ENCODE measurements at places on chromosomes 7 and 10.
A peak's percentile ranks its signal among the peaks of the same experiment; 100 is the strongest.

- DNase-seq: no peak
Observed at GRCh38 chr7:96084881-96085553, 236.9 kb downstream of the SLC25A13 start.

DNA sequence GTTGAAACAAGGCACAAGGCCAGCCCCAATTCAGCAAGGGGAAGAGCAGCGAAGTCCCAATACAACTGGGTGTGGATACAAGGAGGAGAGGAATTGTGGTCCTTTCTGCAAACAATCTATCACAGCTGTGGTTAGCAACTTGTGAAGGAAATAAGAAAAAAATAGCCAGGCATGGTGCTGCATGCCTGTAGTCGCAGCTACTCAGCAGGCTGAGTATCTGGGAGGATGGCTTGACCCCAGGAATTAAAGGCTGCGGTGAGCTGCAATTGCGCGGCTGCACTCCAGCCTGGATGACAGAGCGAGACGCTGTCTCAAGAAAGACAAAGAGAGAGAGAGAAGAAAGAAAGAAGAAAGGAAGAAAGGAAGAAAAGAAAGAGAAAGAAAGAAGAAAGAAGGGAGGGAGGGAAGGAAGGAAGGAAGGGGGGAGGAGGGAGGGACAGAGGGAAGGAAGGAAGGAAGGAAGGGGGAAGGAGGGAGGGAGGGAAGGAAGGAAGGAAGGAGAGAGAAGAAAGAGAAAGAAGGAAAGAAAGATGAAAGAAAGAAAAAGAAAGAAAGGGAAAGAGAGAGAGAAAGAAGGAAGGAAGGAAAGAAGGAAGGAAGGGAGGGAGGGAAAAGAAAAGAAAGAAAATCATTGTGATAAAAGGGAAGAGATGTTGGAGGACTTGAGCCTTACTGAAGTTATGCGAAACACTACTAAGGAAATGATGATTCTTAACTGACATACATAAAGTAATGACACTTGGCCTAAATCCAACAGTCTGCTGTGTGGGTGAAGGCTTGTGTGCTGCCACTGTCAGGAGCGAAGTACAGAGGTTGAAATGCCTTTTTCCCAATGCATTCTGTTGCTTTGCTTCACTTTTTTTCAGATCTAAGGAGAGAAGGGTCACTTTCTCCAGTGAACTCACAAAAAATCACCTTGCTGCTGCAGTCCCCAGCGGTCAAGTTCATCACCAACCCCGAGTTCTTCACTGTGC, 117.0 kb upstream of the STK17A start:
- DNase-seq: no peak

GRCh38 chr7:88306590-88307048, at the start of gene STEAP4:
STEAP4 (minus strand) TSS chr7:88306894; CDS start chr7:88284269, 22,625 bp downstream.
- DNase-seq: no peak

- no peak for DNase-seq
Observed at GRCh38 chr10:72011016-72011415, 46.8 kb downstream of the CHST3 start.

GRCh38 chr7:42685911-42686310, 226.0 kb downstream of the C7orf25 start:
- DNase-seq: no peak

DNA sequence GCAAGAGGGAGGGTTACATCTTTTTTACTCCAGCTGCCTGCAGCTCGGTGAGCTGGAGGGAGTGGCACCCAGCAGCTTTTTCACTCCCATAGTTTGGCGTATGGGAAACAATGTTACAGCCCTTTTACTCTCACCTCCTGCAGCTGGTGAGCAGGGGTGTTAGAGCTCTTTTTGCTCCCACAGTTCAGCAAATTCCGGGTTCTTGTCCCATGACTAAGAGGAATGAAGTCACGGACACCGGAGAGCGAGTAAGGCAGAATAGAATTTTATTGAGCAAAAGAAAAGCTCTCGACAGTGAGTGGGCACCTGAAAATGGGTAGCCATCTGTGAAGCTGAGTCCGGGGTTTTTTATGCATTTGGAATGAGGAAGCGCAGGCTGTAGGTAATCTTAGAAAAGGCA, 446.6 kb downstream of the GFRA1 start:
- no peak for DNase-seq

DNA sequence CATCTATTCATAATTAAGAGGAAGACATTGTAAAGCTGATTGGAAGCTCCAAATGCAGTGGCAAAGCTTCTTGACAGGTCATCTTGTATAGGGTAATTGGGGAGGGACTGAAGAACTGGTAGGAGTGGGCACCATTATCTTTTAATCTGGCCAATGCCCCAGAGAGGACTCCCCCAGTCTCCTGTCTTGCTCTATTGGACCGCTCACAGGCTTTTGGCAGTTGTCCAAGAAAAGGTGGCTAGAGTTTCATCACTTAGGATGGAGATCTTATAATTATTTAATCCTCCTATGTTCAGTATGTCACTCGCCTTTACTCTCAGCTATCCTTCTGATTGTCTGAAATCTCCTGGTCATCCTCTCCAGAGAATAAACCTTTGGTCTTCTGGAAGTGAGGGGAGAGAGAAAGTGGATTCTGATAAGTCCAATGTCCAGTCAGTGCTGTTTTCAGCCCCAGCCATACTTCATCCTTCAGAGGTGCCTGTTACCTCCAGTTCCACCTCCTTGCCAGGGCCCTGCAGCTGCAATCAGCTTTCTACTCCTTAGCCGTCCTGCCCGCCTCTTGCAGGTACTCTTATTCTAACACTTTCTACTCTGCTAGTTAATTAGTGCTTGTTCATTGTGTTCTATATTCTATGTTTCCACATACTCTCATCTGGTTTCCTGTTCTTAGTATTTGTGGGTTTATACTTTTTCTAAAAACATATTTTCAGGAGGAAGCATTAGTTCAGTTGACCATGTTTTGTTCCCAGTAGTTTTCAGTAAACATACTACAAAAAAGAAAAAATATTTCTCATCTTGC, 241.6 kb downstream of the NSUN6 start:
- DNase-seq: no peak

DNA sequence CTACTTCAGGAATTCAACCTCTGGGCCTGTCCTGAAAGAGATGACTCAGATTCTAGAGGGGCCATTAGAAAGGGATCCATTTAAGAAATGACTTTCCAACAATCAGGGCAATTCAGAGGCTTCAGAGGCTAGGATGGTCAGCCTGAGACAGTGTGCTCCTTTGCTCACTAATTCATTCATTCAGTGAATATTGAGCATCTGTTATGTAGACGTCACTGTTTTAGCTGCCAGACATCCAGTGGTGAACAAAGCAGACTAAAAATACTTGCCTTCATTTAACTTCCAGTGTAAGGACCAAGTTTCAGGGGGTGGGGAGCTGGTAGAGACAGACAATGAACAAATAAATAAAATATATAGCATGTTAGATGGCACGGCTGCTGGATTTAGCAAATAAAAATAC, 1.6 kb downstream of the KIAA1217 start:
- no peak for DNase-seq

DNA sequence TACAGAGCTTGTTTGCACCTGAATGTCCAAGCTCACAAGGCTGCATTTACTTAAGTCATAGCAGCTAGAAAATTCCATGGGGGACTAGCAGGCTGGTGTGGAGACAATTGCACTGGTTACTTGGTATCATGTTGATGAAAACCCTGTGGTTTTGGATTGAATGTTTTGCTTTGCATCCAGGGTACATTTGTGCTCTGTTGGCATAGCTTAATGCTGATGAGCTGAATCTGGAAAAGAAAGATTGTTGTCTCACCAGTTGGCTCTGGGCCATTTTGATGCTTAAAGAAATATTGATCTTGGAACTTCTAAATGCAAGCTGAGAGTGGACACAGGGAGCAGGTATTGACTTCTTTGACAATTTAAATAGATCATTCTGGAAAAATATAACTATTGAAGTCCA, 122.5 kb upstream of the MBL2 start:
- DNase-seq: no peak

- DNase-seq: no peak
Observed at GRCh38 chr7:96675548-96675947, 34.1 kb downstream of the SEM1 start.

GRCh38 chr7:75925717-75926435, 10.9 kb downstream of the POR start:
- no peak for DNase-seq

DNA sequence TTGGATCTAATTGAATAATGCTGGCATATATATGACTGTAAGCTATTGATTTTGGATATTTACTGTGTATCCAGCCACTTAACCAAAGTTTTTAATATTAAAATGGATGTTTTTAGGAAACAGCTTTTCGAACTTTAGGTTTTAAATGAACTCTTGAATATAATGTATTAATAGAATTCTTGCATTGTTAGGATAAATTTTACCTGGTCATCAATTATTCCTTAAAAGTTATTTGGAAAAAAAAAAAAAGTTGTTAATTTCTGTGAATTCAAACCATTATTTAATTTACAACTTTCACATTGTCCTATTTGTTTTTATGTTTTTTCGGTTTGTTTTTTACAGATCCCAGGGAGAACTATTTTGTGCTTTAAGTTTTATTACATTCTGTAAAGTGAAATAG, 9.8 kb downstream of the TMEM209 start:
- DNase-seq: no peak

DNA sequence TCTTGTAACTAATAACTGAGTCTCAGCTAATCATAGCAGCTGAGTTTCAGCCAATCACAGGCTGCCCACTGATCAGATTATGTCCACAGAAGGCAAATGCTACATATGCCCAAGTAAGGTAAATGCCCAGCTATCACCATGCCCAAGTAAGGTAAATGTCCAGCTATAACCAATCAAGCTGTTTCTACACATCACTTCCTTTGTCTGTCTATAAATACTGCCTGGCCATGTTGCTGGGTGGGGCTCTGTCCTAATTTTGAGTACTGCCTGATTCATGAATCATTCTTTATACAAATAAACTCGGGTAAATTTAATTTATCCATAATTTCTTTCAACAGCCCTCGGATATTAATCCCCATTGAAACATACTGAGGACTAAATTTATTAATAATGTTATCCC, 312.4 kb downstream of the CACNA2D1 start:
- no peak for DNase-seq

- peak; percentile 9 for DNase-seq
Observed at GRCh38 chr7:50921114-50921813, 138.6 kb upstream of the GRB10 start.

DNA sequence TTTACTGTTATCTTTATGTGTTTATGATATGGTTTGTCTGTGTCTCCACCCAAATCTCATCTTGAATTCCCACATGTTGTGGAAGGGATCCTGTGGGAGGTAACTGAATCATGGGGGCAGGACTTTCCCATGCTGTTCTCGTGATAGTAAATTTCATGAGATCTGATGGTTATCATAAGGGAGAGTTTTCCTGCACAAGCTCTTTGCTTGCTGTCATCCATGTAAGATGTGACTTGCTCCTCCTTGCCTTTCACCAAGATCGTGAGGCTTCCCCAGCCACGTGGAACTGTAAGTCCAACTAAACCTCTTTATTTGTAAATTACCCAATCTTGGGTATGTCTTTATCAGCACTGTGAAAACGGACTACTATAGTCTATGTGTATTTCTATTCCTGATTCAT, 539.0 kb downstream of the ARL4A start:
- no peak for DNase-seq

GRCh38 chr7:18503126-18503866, 7.7 kb downstream of the HDAC9 start:
- DNase-seq: no peak

DNA sequence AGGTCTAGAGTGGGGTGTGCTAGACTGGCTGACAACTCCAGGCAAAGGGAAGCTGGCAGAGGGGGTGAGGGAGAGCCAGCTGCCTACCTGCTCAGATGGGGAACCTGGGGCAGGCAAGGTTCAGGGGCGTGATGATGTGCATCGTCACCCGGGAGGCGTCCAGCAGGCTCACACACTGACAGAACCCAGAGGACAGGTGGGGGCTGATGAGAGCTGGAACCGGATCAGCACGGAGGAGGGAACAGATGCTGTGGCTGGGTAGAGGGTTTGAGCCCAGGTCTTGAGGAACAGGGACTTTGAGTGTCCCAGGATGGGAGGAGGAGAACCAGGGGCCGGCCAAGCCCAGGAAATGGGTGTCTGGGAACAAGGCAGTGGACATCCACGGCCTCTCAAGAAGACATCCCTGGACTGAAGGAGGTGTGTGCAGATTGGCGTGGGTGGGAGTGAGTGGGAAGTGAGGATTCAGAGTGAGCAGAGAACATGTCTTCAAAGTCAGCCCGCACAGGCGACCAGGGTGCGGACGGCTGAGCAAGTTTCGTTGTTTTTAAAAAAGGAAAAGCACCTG, 3.9 kb downstream of the RASGEF1A start:
- no peak for DNase-seq

- no peak for DNase-seq
Observed at GRCh38 chr10:9922126-9922870, 1095.4 kb upstream of the CELF2 start.

DNA sequence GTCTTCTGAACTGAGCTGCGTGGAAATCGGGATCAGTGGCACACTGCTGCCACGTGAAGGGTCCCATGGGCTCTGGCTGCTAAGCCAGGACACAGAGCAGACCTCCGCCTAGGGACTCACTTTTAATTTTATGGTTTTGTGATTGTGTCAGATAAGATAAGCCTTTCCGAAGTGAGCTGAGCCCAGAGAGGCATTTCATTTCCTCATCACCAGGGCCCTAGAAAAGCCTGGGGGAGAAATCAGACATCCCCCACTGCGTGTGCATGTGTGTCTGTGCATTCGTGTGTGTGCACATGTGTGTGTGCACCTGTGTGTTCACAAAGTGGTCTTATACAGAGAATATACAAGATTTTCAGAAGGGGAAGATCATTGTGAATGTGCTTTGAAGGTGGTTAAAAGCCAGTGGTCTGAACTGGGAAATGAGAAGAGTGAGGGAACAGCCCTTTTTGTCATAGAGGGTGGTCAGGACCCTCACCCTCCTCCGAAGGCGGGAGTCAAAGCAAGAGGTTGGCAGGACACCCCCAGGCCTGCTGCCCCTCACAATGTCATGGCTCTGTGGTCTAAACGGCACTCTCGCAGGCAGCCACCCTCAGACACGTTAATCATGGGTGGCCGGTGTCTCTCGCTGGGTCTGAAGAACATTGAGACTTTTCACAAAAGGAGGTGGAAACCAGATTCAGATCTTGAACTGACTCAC, 176.1 kb upstream of the PFKP start:
- no peak for DNase-seq

DNA sequence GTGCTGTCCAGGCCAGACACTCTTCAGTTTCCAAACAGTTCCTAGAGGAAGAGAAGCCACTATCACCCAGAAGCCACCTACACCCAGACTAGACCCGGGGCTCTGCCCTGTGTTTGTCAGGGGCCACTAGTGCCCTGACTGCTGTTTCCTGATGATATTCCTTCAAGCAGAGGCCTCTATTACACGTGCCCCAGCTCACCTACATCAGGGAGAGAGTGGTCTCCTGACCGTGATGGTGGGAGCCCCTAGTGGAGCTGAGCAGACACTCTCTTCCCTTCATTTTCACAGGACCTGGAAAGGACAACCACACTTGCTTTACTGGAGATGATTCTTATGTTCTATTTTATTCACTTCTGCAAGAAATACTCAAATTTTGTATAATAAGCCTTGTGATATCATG, 9.2 kb downstream of the ZNF394 start:
- no peak for DNase-seq

- no peak for DNase-seq
Observed at GRCh38 chr10:91552274-91553095, 80.4 kb downstream of the PPP1R3C start.

- DNase-seq: no peak
Observed at GRCh38 chr7:28328146-28328545, 84.2 kb upstream of the CREB5 start.

Measured in stimulated activated CD4-positive, alpha-beta T cell treated with anti-CD3 and anti-CD28 coated beads, Interleukin-1b, Interleukin-23, amount 100 ng/mL, for 4 hours (primary cell).